Activated CD8-positive, alpha-beta memory T cell treated with anti-CD3 and anti-CD28 coated beads, Interleukin-2, amount 10 ng/mL, durations not matched to agents 7 days and 5 days (primary cell): ENCODE measurements at places on chromosomes 2 and 18. TPM values are rescaled to one million over a fixed set of nuclear protein-coding genes. Genes with fewer than 3 reads are reported as not detected.

RAPGEF4 gene
- total RNA-seq, result not detected

SLC38A11 gene
- not detected for total RNA-seq

LYG2 gene
- total RNA-seq, result not detected

EFEMP1 gene
- not detected for total RNA-seq

FAM136A gene
- total RNA-seq, result 39.7 TPM

NHEJ1 gene
- total RNA-seq, result 19.4 TPM

PRSS56 gene
- not detected for total RNA-seq

MARS2 gene
- 22.0 TPM for total RNA-seq

IWS1 gene
- total RNA-seq, result 53.2 TPM

GRCh38 chr18:21242141-21242779 is at the start of gene GREB1L:
GREB1L (plus strand) TSS chr18:21242232; CDS start chr18:21383519, 141,287 bp downstream.
- H3K4me1 ChIP-seq, result peaks cover 8% of the 10 kb centered on the region
- DNase-seq, result no peak
- peaks cover 71% of the 10 kb centered on the region for H3K27me3 ChIP-seq
- H3K4me3 ChIP-seq, result no peak within 1 kb of the TSS
- no peak within 1 kb of the TSS for H3K27ac ChIP-seq
- peaks cover 1% of the 10 kb centered on the region for H3K36me3 ChIP-seq

DNA sequence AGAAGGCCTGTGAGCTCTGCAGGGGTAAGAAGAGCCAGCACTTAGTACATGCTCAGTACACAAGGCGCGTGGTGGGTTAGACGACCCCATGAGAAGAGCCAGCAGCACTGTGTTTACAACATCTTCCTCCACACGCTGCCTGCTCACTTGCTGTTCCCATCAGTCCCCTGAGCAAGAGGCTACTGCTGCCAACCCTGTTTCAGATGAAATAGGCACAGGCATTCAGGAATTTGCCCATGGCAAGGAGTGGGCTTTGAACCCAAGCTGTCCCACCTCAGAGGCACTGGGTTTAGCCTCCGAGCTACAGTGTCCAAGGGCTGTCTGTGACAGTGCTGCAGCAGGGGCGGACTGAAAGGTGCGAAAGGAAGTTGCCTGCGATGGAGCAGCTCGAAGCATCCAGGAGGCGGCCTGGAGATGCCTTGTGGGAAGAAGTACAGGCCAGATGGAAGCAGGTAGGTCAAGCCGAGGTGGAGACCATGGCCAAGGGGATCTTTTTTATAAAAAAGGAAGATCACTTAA is 121.5 kb upstream of the PXDN start:
- H3K4me3 ChIP-seq, result no peak overlapping the region
- H3K36me3 ChIP-seq, result no peaks in the 10 kb centered on the region
- H3K27ac ChIP-seq, result no peak overlapping the region
- H3K27me3 ChIP-seq, result no peaks in the 10 kb centered on the region
- DNase-seq, result no peak
- no peaks in the 10 kb centered on the region for H3K4me1 ChIP-seq

- no peak overlapping the region for H3K4me3 ChIP-seq
- peaks cover 93% of the 10 kb centered on the region for H3K27me3 ChIP-seq
Measured at GRCh38 chr2:176146101-176146500, 5.2 kb upstream of the HOXD4 start.

DNA sequence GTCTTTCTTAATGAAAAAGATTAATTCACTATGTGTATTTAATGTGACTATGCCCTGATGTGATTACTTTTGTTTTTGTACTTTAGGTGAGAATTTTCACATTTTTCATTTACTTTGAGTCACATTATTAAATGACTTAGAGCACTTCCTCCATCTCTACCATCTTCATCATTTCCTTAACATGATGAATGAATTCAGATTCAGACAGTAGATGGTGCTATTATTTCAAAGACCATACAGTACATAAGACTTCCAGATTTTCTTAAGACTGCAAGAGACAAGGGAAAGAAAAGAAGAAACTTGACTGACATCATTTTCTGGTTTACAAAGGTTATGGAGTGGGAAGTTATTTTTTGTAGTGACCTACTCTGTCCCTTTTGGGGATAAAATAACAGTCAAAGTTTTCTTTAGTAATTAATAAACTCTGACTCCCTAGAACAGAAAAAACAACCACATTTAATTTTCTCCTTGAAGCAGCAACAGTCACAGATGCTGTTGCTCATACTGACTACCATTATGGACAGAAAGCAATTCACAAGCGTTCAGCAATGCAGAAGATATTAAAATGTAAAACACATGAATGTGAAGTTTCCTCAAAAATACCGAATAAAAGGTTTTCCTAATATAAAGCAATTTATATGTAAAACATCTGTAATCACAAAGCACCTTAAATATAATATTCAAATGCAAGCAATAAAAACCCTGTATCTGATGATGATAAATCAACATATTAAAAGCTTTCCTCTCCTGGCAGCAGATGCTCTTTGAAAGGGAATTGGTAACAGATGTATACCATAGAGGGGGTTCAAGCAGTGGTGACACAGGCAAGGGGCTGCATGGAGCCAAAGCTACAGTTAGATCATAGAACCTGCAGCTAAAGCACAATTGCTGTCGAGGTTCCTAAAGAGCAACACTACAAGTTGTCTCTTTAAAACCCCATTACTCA is 1010.9 kb upstream of the NXPH2 start:
- no peak overlapping the region for H3K27ac ChIP-seq
- no peak for DNase-seq
- no peaks in the 10 kb centered on the region for H3K27me3 ChIP-seq
- no peak overlapping the region for H3K4me3 ChIP-seq

- H3K36me3 ChIP-seq, result peaks cover 76% of the 10 kb centered on the region
- no peaks in the 10 kb centered on the region for H3K27me3 ChIP-seq
- no peak overlapping the region for H3K4me3 ChIP-seq
- no peak for DNase-seq
- peaks cover 4% of the 10 kb centered on the region for H3K4me1 ChIP-seq
Measured at GRCh38 chr2:183166210-183166609, 42.0 kb downstream of the NUP35 start.

- H3K36me3 ChIP-seq, result no peaks in the 10 kb centered on the region
- H3K27me3 ChIP-seq, result no peaks in the 10 kb centered on the region
- H3K4me1 ChIP-seq, result no peaks in the 10 kb centered on the region
- DNase-seq, result no peak
Measured at GRCh38 chr2:55802067-55802466, 108.4 kb upstream of the PNPT1 start.

DNA sequence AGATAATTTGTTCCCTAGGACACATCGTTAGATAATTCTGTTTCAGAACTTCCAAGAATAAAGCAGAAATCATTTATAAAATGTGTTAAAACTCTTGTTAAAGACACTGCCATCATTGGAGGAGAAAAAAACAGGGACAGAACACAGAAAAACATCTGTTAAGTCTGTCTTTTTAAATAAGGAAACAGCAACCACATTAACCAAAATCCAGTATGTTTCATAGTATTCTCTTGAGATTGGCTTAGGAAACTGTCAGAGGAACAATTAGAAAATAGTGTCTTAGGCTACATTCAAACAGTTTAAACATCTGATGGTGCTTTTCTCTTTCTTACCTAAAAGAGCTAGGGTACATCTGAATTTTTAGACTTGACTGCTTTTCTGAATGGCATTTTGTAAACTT is 81.6 kb downstream of the PMS1 start:
- DNase-seq, result no peak
- H3K36me3 ChIP-seq, result peaks cover 33% of the 10 kb centered on the region
- no peaks in the 10 kb centered on the region for H3K4me1 ChIP-seq
- H3K27me3 ChIP-seq, result no peaks in the 10 kb centered on the region
- no peak overlapping the region for H3K27ac ChIP-seq

GRCh38 chr18:58385472-58385871 is 243.4 kb downstream of the ALPK2 start:
- no peaks in the 10 kb centered on the region for H3K4me1 ChIP-seq
- H3K36me3 ChIP-seq, result no peaks in the 10 kb centered on the region
- no peaks in the 10 kb centered on the region for H3K27me3 ChIP-seq
- no peak overlapping the region for H3K27ac ChIP-seq
- no peak for DNase-seq

- H3K27ac ChIP-seq, result no peak overlapping the region
- no peaks in the 10 kb centered on the region for H3K36me3 ChIP-seq
- DNase-seq, result no peak
- no peak overlapping the region for H3K4me3 ChIP-seq
Measured at GRCh38 chr2:232522623-232523401, 2.6 kb downstream of the PRSS56 start.

GRCh38 chr18:10736984-10737383 is 211.2 kb downstream of the NAPG start:
- H3K36me3 ChIP-seq, result no peaks in the 10 kb centered on the region
- no peak for DNase-seq
- H3K4me1 ChIP-seq, result no peaks in the 10 kb centered on the region
- no peak overlapping the region for H3K27ac ChIP-seq

GRCh38 chr2:118983133-118983532 is 41.1 kb downstream of the MARCO start:
- no peak overlapping the region for H3K27ac ChIP-seq
- no peaks in the 10 kb centered on the region for H3K36me3 ChIP-seq
- H3K4me1 ChIP-seq, result peaks cover 1% of the 10 kb centered on the region

- no peaks in the 10 kb centered on the region for H3K4me1 ChIP-seq
Measured at GRCh38 chr2:182144041-182144775, 158.6 kb downstream of the PPP1R1C start.

- H3K36me3 ChIP-seq, result no peaks in the 10 kb centered on the region
- no peak for DNase-seq
- H3K27ac ChIP-seq, result no peak overlapping the region
- H3K4me3 ChIP-seq, result no peak overlapping the region
Measured at GRCh38 chr2:128364441-128364911, 45.8 kb upstream of the HS6ST1 start.

GRCh38 chr2:235068701-235069100 is 116.9 kb downstream of the SH3BP4 start:
- no peak for DNase-seq
- no peaks in the 10 kb centered on the region for H3K36me3 ChIP-seq
- H3K4me3 ChIP-seq, result no peak overlapping the region
- H3K27ac ChIP-seq, result no peak overlapping the region

DNA sequence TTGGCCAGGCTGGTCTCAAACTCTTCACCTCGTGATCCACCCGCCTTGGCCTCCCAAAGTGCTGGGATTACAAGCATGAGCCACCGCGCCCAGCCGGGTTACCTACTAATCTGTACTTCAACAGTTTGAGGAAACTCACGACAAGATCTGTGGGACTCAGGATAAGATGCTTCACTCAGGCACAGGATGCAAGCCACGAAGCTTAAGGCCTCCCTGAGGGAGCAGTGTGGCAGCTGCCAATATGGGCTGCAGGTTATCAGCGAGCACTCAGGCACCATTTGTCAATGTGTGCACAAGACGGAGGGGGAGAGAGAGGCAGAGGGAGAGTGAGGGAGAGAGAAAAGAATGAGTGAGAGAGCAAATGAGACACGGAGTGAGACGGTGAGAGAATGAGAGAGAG is 173.6 kb upstream of the RAB6C start:
- peaks cover 22% of the 10 kb centered on the region for H3K27me3 ChIP-seq
- H3K4me1 ChIP-seq, result no peaks in the 10 kb centered on the region
- no peak for DNase-seq
- H3K4me3 ChIP-seq, result no peak overlapping the region
- H3K27ac ChIP-seq, result no peak overlapping the region

- H3K4me1 ChIP-seq, result peaks cover 4% of the 10 kb centered on the region
- DNase-seq, result no peak
- H3K36me3 ChIP-seq, result no peaks in the 10 kb centered on the region
- H3K4me3 ChIP-seq, result no peak overlapping the region
- no peak overlapping the region for H3K27ac ChIP-seq
- no peaks in the 10 kb centered on the region for H3K27me3 ChIP-seq
Measured at GRCh38 chr2:10372203-10372861, 69.6 kb downstream of the HPCAL1 start.
